Activated T-cell treated with anti-CD3 and anti-CD28 coated beads, Interleukin-2, amount 50 U/mL, for 72 hours (primary cell): ENCODE measurements at places on chromosomes 7 and 10. TPM values are rescaled to one million over a fixed set of nuclear protein-coding genes. Genes with fewer than 3 reads are reported as not detected.

DNA sequence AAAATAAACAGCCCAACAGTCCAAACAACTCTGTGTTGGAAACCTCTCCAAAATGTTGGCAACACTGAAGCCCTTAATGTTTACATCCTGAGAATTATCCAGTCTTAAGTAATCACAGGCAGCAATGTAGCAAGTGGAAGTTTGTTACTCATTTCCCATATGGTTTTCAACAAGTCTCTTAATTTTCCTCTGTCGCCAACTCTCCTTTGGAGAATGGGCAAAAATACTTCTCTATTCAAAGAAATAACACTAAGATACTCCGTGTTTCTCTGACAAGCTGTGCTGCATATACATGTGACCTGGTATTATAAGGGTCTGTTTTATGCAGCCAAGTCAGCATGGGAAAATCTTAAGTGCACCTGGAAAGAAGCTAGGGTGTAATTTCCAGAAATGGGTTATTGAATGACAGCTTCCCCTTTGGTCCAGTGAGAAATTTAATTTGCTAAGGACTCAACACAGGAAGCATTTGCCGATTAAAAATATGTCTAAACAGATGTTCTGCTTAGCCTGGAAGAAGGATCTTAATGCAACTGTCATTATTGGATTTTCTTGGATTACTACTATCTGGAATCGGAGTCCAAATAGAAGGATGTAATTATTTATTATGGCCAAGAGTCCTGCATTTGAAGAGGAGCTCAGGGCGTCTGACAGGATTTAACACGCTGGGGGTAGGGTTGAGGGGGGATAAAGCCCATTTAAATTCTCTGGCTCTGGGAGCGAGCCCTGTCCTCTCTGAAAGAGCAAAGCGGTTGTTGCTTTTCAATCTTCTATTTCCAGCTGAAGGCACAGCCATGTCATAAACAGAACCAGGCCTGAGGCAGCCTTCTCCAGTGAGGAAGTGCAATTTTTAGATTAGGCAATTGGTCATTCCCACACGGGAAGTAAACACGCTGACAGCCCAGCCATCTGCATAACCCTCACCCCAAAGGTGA lies 73.1 kb downstream of the TLL2 start:
- H3K4me3 ChIP-seq, result no peak overlapping the region
- no peak for DNase-seq
- H3K4me1 ChIP-seq, result no peaks in the 10 kb centered on the region
- H3K36me3 ChIP-seq, result no peaks in the 10 kb centered on the region
- no peak overlapping the region for H3K27ac ChIP-seq

GRCh38 chr10:49744091-49744685 lies 17.9 kb downstream of the OGDHL start:
- H3K4me1 ChIP-seq, result no peaks in the 10 kb centered on the region
- H3K27ac ChIP-seq, result no peak overlapping the region
- H3K4me3 ChIP-seq, result no peak overlapping the region

Gene CADPS2
- not detected for total RNA-seq

Gene GIMAP4
- total RNA-seq, result 114 TPM

DNA sequence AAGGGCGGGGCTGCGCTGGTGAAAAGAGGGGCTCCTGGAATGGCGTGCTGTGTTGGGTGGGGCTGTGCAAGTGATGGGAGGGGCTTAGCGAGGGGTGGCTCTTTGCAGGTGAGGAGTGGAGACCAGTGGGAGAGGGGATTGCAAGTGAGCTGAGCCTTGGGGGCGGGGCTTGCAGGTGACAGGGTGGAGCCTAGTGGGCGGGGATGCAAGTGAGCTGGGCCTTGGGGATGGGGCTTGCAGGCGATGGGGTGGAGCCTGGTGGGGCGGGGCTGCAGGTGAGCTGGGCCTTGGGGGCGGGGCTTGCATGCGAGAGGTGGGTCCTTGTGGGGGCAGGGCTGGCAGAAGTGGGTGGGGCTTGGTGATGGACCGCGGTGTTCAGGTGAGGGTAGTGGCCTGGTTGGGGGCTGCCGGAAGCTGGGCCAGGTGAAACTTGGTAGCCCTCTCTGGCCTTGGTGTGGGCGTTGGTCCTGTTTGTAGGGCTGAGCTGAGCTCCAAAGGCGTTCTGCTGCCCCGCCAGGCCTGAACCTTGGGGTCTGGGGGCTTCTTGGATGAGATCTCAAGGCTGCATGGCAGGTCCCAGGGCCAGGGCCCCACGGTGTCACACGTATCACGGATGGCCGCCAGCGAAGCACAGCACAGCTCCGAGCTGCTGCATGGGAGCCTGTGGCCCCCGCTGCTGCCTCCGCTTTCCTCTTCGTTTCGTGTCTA lies 743 bp upstream of the PITRM1 start:
- H3K27me3 ChIP-seq, result peaks cover 30% of the 10 kb centered on the region
- H3K36me3 ChIP-seq, result peaks cover 12% of the 10 kb centered on the region
